Ecto neural progenitor cell (in vitro differentiated cells): ENCODE measurements at places on chromosomes 16 and 17.
A peak's percentile ranks its signal among the peaks of the same experiment; 100 is the strongest.

- DNase-seq, result no peak
Observed at GRCh38 chr17:78781893-78782304, at the start of gene CYTH1. Gene CYTH1 (minus strand): TSS chr17:78782273. CDS start chr17:78782223, 50 bp downstream.

DNA sequence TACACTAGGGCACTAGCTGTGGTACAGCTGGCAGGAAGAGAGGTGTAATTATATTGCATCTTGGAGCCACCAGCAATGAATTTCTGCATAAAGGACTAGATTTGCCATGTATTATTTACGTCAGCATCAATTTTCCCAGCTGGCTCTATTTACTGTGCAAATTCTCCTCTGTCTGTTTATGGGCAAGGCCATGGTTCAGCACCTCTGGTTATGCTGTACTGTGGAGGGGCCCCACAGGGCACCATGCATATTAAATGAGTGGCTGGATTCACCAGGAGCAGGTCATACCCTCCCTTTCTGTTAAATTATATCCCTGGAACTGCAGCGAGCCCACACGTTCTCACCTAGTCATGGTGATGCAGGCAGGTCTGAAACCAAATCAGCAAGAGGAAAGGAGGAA, 19.8 kb downstream of the RAD51D start:
- DNase-seq, result no peak

- DNase-seq, result peak; percentile 19
Observed at GRCh38 chr17:32916134-32916533, 11.8 kb upstream of the TMEM98 start.

DNA sequence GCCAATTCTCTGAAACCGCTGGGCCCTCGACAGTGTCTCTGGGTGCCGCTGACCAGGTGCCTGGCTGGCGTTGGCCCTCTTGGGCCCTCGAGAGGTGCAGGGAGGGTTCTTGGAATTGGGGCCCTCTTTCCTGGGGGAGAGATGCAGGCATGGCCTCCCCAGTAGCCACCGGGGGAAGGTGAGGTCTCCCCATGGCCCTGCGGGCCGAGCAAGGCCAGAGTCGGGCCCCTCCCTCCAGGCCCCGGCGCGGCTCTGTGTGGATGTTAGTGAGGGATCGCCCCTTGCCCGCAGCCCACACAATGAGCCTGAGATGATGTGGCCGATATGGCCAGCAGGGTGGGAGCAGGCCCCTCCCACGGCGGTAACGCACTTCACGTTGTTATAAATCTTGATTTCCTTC, 23.1 kb upstream of the C1QTNF8 start:
- DNase-seq, result no peak

GRCh38 chr16:19588661-19589060, 33.2 kb downstream of the VPS35L start:
- DNase-seq, result no peak

DNA sequence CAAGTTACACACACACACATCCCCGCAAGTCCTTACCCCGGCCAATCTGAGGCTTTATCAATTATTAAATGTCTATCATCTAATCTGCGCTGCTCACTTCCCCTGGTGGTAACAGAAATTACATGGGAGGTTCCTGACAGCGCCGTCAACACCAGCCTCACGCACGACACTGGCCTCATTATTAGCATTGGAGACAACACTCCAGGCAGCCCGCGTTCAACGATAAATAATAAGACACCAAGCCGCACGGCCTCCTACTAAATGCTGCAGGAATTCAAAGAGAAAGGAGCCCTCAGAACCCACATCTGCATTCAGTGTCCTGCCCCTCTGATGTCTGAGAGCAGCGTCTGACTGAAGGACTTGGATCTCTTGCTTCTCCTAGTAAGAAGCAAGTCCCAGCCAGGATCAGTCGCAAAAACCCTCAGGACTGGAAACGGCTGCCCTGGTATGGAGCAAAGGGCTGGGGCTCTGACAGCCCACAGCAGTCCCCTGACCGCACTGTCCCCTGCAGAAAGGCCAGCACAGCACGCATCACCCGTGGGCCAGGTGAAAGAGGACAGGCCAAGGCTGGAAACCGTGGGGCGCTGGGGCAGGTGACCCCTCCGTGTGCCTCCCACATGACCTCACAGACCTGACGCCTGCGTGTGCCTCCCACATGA, 7.6 kb upstream of the RPH3AL start:
- DNase-seq, result no peak

DNA sequence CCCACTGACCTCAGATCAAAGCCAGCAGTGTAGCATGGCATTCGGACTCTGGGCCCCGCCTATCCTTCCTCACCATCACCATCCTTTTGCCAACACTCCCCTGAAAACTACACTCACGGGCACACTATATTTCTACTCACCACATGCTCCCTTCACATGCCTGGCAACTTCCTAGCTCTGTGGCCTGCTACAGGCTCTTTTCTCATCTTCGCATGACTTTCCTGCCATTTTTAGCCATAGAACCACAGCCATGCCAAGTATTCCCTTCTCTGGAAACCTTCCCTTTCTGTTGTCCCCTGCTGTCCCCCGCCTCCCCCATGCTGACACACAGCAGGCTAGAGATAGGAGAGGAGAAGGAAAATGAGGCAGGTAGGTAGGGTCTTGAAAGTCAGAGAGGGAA, 45.5 kb upstream of the MMP2 start:
- no peak for DNase-seq

DNA sequence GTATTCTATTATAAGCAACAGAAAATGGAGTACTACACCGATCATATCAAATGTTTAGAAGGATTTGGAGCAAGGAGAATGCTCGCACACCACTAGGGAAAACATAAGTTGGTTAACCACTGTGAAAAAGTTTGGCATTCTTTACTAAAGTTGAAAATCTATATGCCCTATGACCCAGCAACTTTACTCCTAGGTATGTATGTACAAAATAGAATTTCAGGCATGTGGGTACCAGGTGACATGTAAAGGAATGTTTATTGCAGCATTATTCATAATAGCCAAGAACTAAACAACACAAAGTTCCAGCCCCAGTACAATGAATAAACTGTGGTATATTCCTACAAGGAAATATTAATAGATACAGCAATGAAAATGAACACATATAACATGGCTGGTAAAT, 5.8 kb upstream of the HBZ start:
- DNase-seq, result no peak

- DNase-seq, result peak; percentile 62
Observed at GRCh38 chr16:88570691-88571092, 489 bp downstream of the ZC3H18 start.

DNA sequence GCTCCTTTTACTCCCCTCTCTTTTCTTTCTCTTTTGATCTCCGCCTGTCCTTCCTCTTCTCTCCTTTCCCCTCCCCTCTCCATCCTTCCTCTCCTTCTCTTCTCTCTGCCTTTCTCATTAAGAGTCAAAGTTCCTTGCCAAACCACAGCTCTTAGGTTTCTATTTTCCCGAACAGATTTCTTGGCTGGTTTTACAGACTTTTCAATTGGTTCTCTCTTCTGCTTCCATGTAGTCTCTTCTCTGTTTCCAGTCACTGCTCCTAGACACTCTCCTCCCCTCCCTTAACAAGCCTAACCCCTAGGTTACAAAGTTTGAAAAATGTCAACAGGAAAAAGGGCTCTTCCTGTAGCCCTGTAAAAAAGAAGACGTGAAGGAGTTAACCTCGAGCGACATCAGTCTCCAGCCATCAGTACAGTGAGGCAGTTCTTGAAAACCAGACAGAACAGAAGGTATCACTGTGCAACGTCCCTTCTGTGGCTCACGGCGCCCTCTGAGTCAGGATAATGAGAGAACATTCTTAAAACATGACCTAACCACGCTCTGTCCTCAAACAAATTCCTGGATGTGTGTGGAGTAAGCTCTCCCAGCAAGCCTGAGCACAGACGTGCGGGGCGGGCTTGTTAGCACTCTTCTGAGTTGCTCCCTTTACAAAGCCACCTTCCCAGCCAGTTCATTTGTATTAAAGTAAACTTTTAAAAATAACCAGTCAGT, 11.6 kb upstream of the MARCHF10 start:
- peak; percentile 73 for DNase-seq

DNA sequence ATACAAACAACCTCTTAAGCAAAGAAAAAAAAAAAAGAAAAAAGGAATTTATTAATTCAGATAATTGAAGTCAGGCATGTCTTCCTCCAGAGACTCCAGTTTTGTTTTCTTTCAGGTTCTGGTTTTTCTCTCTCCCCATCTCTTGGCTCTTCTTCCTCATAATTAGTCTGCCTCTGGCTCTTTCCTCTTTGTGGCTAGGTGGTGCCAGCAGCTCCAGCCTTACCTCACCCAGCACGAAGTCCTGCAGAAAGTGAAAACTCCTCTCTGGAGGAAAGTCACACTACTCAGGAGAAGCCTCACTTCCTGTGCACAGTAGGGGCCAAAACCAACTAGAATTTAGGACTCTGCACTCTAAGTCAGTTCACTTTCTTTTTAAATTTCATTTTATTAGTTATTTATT, 10.3 kb upstream of the NFAT5 start:
- DNase-seq, result no peak

- DNase-seq, result no peak
Observed at GRCh38 chr17:2803971-2804370, 7.7 kb downstream of the RAP1GAP2 start.
